ENCODE measurements at places on chromosomes 13 and 19.

DNA sequence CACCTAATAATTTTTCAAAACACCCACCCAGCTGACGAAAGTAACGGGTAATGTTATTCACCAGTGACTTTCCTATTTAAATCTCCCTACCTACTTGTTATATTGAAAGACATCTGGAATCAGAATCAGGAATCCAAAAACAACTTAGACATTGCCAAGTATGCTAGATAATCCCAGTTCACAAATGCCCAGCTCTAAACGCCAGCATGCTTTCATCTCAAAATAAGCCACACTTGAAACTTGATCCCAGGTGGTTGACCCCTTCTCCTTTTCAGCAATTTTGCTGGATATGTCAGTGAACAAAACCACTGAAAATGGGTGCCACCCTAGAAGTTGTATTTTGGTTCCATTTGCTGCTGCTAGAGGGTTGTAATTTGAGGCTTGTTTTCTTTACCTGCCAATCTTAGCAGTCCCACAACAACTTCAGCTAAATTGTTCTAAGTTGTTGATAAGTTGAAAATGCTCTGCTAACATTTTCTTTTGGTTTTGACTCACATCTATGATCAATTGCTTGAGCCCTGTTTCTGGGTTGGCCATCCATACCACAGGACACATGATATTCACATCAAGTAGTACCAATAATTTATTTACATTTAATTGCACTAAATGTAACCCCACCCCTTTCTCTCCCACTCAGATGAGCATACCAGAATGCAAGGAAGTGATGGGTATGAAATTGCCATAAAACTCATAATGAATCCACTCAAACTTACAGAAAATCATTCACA is 66.4 kb downstream of the DCT start:
- DNase-seq: no peak

GRCh38 chr19:11018763-11019162 is 57.9 kb downstream of the SMARCA4 start:
- DNase-seq: no peak

DNA sequence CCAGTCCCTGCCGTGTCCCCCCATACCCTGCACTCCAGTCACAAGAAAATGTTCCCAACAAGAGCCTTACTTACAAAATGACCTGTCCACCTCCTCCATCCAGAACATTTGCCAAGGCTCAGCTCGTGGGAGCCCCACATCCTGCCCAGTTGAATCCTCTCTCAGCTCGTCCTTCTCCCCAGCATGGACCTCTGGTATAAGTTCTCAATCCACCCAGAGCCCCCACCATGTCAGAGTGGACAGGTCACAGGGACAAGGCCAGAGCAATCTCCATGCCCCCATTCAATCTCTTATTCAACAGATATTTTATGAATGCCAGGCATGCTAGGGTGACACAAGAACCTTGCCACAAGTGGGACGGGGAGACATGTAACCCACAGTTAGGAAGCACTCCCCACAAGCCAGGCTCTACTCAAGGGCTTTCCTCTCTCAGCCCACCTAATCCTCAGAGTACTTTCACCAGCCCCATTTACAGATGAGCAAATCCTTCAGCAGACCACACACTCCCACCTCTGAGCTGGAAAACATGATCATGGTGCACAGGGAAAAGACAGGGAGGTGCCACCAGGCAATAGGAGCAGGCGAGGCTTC is 15.1 kb downstream of the DEDD2 start:
- DNase-seq: no peak

- DNase-seq: no peak
These were observed 334.2 kb downstream of the KLF12 start for GRCh38 chr13:73800011-73800410.

DNA sequence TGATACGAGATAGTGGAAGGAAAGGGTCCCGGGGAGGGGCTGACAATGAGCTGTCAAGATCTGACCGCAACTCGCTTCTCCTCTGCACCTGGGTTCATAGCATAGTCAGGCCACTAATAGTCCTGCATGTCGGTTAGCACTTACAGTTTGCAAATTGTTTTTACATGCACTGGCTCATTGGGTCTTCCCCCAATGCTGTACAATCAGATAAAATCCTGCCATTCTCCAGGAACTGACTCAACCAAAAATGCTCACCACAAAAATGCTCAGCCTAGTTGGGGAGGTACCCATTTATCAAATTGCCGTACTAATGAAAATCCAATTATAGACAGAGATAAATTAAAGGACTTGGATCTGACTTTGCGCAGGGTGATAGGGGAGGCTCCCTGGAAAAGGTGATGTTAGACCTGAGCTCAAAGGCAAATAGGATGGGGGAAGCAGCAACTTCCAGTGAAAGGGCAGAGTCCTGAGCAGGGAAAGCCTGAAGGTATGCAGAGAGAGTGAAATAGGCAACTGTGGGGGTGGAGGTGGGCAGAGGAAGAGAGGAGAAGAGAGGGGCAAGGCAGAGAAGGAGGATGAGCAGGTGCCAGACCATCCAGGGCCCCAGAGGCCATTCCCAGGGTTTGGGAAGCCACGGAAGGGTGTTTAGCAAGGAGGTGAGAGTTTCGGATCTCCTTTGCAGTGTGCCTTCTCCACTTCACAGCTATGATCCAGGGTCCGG is 326.1 kb upstream of the TSHZ3 start:
- DNase-seq: no peak

GRCh38 chr13:113748862-113749451 is 10.1 kb upstream of the TMEM255B start:
- DNase-seq: no peak

GRCh38 chr19:5240011-5240410 is 100.6 kb downstream of the PTPRS start:
- no peak for DNase-seq

DNA sequence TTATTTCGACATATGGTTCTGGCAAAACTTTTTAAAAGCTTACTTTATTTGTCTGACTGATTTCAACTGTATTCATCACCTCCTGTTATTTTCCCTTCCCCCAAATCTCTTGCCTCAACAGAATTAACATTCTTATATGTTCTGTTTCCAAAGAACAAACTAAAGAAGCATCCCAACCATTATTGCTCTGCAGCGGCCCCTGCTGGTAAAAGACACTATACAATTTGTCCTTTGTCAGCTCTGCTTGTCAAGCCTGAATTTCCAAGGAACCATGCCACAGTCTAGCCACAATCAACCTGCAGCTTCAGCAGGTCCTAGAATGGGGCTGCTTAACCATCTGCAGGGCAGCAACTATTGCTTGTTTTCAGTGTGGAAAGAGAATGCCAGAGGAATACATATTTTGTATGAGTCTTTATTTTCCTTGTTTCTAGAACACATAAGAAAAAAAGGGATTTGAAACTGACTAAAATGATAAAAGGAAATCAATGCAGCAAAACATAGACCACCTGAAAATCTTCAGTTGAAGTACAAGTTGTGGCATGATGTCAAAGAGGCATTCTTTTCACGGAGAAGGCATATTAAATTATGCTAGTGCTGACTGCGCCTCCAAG is 845.3 kb downstream of the DIAPH3 start:
- peak; percentile 75 for DNase-seq

DNA sequence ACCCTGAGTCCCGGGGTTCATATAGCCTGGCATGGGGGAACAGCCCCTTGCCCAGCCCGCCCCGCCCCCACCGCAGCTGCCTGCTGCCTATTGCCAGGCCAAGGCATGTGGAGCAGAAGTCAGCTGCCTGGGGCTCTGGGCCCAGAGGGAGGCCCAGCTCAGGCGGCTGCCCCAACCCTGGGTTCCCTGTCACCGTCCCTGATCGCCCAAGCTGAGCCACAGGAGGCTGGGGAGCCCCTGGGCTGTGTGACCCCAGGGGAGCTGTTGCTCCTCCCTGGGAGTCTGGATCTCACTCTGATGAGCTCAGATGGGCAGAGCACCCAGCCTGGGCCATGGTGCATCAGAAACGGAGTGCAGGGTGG is 1.4 kb downstream of the PLIN4 start:
- no peak for DNase-seq

DNA sequence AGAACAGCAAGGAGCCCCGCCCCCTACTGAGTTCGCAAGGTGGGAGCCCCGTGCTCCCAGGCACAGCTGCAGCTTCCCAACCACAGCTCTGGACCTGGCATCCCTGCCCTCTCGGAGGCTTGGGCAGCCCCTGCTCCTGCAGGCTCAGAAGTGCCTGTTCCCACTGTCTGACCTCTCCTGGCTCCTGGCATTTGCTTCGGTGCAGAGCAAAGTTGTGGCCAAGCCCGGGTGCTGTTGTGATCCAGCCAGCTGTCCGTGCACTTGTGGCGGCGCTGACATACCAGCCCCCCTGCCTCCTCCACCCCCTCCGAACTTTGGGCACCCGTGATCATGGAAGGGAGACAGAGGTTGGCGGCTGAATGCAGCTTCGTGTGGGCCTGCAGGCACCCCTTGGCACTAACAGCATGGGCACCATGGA is 1386.8 kb downstream of the PCDH9 start:
- no peak for DNase-seq

DNA sequence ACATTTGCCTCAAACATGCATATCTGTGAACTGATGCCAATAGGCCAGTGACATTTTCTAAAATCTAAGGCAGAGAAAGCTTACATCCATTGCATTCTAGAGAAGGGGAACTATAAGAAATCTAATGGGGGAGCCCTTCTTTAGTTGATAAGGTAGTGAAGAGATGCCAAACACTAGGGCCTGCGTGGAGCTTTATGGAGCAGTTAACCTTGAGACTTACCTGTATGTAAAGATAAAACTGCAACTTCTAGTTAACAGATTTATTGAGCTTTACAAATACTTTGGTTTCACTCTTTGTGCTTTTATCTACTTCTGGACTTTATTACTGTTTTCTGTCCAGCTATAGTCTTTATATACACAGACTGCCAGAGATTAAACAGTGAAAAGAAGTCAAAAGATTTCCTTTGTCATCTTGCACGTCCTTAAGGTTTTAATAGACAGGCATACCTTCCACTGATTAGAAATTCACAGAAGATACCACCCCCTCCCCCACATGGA is 457.6 kb downstream of the KLF12 start:
- no peak for DNase-seq

- no peak for DNase-seq
These were observed 371.4 kb downstream of the KCNRG start for GRCh38 chr13:50386541-50387050.

DNA sequence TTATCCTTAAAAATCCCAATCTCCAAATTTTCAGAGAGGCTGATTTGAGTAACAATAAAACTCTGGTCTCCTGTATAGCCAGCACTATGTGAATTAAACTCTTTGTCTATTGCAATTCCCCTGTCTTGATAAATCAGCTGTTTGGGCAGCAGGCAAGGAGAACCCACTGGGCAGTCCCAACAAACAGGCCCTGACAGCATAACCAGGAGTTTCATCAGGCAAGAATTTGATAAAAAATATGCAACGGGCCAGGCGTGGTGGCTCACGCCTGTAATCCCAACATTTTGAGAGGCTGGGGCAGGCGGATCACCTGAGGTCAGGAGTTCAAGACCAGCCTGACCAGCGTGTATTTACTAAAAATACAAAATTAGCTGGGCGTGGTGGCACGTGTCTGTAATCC is 42.1 kb downstream of the STK24 start:
- DNase-seq: no peak

- no peak for DNase-seq
These were observed 638.9 kb downstream of the LIG4 start for GRCh38 chr13:107576430-107576829.

- no peak for DNase-seq
These were observed 17.6 kb upstream of the RASA3 start for GRCh38 chr13:114149774-114150740.

- no peak for DNase-seq
These were observed 487.6 kb downstream of the EFNB2 start for GRCh38 chr13:106047859-106048258.

DNA sequence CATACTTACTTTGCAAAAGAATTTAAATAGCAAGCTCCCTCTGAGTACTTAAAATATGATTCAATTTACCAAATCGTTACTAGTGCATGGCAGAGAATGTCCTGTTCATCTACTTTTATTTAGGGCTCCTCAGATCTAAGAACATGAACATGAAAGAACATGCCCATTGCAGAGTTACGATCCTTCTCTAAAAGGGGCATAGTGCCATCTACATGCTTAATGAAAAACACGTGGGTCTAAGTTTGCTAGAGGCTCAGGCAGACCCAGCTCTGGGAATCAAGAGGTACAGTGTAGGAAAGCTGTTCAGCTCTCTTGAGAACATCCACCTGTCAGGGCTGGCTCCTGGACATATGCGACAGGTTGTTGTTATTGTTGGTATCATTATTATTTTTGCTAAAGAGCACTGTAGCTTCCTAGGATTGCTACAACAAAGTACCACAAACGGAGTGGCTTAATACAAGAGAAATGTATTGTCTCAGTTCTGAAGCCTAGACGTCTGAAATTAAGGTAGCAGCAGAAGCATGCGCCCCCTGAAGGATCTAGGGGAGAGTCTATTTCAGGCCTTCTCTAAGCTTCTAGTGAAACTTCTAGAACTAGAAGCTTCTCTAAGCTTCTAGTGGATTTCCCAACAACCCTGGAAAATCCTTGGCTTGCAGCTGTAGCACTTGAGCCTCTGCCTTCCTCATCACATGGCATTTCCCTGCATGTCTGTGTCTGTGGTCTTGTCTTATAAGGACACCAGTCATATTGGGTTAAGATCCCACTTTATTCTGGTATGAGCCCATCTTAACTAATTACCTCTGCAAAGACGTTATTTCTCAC is 133.9 kb downstream of the DCT start:
- DNase-seq: no peak

GRCh38 chr19:39126312-39127187 is 964 bp downstream of the PAK4 start:
- DNase-seq: no peak

DNA sequence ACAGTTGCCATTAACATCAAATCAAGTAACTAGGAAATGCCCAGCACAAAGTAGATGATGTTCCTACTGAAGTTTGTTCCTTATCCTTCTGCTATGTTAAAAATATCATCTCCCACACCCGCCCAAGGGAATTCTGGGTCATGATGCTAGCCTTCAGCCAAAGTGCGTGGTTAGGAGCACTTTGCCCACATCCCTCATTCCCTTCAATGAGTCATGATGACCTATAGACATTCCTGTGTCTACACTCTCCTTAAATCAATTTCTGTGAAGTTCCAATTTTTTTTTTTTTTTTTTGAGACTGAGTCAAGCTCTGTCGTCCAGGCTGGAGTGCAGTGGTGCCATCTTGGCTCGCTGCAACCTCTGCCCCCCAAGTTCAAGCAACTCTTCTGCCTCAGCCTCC is 17.0 kb downstream of the RXFP2 start:
- no peak for DNase-seq

- DNase-seq: no peak
These were observed 1.2 kb upstream of the TRIM13 start for GRCh38 chr13:49995625-49996101.

DNA sequence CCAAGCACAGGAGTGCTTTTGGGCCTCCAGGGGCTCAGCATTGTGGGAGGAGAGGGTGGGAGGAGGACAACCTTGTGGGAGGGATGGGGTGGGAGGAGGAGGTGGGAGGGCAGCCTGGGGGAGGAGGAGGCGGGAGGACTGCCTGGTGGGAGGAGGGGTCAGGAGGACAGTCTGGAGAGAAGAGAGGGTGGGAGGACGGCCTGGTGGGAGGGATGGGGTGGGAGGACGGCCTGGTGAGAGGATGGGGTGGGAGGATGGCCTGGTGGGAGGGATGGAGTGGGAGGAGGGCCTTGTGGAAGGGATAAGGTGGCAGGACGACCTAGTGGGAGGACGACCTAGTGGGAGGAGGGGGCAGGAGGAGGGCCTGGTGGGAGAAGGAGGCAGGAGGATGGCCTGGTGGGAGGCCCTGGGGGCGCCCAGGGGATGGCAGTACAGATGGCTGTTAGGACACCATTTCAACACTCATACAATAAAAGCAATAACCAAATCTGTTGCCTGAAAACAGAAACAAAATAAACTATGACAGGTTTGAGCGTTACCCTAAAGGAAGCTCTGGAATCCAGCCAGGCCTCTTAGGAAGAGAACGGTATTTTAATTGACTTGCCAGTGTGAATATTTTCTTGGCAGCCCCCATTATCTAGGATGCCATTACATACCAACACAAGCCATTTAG is 63.7 kb downstream of the CRYL1 start:
- no peak for DNase-seq

All from activated CD8-positive, alpha-beta memory T cell treated with anti-CD3 and anti-CD28 coated beads for 24 hours (primary cell).